ENCODE measurements at places on chromosomes 4 and X.

- no peak for DNase-seq
These were observed 2.7 kb downstream of the AFAP1 start for GRCh38 chr4:7937006-7937405.

DNA sequence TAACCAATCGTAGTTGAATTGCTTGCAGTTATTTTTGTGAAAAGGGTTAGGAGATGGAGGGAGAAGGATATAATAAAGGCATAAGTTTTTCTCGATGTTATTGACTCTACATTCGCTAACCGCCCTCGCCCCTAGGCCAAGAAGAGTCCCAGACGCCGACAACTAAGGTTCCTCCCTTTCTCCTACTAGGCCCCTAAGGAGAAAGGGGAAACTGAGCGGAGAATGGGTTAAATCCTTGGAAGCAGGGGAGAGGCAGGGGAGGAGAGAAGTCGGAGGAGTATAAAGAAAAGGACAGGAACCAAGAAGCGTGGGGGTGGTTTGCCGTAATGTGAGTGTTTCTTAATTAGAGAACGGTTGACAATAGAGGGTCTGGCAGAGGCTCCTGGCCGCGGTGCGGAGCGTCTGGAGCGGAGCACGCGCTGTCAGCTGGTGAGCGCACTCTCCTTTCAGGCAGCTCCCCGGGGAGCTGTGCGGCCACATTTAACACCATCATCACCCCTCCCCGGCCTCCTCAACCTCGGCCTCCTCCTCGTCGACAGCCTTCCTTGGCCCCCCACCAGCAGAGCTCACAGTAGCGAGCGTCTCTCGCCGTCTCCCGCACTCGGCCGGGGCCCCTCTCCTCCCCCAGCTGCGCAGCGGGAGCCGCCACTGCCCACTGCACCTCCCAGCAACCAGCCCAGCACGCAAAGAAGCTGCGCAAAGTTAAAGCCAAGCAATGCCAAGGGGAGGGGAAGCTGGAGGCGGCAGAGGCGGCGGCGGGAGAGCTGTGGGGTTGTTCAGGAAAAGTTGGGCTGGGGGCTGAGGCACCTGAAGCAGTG, 5.9 kb downstream of the ATOH1 start:
- no peak for DNase-seq

DNA sequence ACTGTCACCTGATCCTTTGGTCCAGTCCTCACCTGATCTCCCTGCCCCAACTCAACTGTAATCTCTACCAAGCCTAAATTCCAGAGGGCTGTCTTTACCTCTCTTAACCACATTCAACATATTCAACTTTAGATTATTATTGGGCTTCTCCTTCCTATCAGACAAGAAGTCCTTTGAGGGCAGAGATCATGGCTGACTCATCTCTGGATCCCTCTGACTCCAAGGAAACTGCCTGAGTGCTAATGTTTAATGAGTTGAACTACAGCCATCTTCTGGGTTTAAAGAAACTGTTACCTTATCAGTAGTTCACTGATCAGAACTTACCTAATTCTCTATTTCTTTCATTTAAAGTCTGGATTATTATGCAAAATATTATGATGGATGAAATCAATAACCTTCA, 135.7 kb downstream of the GPC3 start:
- no peak for DNase-seq

DNA sequence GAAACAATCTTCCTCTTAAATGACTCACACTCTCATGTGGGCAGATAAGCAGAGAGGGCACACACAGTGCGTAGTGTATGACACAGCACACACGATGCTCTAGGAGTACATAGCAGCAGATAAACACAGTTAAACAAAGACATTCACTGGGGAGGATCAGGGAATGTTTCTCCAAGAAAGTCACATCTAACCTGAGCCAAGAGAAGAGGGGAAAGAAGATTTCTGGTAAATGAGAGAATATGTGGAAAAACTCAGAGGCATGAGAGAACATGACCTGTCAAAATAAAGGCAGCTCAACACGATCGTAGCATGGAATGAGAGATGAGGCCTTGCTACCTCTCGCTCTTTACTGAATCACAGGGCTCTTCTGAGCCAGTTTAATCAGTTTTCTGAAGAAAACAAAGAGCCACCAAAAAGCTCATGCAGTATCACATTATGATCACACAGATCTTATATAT, 251.0 kb downstream of the ANK2 start:
- DNase-seq: no peak

- DNase-seq: no peak
These were observed 4.0 kb downstream of the ADH5 start for GRCh38 chr4:99084595-99084994.

DNA sequence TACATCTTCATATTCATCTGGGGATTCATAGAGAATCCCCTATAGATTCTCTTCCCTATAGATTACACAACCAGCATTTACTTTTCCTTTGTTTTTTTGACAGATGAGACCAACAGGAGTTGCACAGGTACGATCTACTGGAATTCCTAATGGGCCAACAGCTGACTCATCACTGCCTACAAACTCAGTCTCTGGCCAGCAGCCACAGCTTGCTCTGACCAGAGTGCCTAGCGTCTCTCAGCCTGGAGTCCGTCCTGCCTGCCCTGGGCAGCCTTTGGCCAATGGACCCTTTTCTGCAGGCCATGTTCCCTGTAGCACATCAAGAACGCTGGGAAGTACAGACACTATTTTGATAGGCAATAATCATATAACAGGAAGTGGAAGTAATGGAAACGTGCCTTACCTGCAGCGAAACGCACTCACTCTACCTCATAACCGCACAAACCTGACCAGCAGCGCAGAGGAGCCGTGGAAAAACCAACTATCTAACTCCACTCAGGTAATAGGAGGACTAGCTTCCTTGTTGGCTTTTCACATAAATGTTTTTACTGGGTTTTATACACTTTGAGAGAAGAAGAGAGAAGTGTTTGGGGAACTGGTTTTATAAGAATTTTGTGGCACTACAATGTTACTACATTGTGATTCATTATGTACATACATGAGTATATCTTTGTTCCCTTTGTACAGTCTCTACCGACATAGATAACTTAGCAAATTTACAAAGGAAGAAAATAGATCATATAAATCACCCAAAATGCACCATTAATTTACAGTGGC, 137.2 kb downstream of the DIPK2B start:
- DNase-seq: no peak

- DNase-seq: no peak
These were observed 137.1 kb downstream of the RELL1 start for GRCh38 chr4:37549041-37549440.

DNA sequence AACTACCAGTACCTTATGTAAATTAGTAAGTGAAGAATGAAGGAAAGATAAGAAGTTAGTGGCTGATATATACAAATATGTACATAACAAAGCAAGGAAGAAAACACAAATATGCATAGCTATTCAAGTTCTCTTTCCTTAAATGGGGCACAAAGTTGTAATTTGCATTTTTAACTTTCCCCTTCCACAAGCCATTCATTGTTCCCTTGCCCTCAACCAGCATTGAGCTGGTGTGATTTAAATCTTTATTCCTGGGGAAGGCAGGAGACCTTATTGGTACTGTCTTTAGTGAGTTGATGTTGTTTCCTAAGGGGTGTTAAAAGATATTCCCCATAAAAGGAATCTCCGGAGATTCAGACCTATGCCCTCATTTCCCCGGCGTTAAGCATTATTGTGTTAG, 735.3 kb downstream of the PCDH18 start:
- DNase-seq: no peak

DNA sequence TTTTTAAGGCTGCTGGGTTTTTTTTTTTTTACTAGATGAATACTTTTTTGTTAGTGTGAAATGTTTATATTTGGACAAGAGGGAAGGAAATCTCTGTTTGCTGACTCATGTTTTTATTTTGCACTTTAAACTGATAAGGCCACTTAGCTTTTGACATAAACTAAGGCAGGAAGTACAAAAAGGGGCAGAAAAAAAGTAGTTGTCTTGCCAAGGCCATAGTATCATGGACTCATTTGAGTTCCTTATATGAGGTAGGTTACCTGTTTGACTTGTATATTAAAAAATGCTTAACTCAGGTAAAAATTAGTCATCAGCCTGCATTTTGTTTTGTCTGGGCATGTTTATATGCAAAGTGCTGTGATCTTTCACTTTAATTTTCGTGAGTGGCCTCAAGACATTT, 26.0 kb downstream of the SMAD1 start:
- DNase-seq: no peak

DNA sequence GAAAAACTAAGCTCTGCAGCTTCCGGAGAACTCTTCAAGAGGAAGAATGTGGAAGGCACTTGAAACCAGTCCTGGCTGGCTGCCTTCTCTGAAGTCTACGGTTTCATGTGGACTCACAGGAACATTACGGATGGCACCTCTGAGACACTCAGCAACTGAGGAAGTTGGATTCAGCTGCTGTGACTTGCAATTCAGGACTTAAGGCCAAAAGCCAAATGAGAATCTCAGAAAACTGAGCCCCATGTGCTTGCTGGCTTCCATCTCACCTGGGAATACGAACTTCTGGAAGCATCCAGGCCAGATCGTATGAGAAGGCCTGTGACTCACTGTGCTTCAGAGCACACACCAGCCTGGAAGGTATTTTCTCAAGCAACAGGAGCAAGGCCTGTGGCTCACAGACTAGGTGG, 107.8 kb upstream of the GPC4 start:
- DNase-seq: no peak

DNA sequence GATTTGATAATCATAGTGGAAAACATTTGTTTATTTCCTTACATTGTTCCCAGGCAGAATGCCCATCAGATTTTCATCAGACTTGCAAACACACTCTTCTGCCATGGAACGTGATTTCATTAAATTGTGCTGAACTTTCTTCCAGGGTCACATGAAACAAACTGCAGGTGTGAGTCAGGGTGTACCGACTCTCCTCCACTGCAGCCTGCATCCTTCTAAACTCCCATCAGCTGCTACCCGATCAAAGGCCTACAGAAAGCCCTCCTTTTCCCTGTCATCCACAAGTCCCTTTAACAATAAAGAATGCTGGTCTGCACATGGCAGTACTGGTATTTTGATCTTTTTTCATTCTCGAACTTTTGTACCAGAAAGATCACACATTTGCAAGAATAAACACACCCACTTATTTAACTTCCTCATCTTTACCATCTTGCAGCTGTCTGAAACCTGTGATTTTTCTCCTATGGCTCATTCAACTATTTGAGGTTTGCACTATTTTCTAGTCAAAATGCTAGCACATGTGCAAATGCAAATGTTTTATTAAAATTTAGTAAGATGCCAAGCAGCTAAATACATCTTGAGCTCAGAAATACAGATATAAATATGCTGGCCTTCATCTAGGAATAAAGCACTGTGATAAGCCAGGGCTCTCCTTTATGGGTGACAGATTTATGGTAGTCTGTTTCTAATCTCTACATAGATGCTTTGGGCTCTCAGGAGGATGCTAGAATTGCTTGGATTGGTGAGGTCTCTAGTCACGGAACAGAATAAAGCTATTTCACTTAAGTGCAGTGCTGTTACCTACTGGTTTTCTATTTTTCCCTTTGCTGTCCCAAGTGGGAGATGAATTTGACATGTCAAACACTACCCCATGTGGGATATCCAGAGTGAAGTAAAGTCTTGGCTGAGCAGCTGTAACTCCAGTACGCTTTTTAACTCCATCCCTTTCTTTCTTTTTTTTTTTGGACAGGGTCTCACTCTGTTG, 25.8 kb upstream of the ARHGAP24 start:
- no peak for DNase-seq

DNA sequence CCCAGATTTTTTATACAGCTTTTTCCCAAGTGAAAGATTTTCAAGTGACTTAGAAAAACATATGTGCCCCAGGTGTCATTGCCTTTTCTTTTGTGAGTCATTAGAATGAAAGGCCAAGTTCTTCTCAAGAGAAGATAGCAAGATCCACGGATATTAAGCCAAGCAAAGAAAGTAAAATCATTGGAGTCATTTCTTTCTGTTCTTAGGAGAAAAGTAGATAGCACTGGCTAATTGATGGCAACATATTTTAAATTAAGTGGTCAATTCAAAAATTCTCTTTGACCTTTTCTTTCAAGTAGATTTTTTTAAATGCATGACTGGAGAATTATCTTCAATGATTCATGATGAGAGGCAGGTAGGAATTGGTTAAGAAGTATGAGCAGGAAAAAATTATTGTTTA, 94.4 kb downstream of the HHIP start:
- DNase-seq: no peak

- no peak for DNase-seq
These were observed 6.6 kb upstream of the CXXC4 start for GRCh38 chr4:104501290-104501689.

- no peak for DNase-seq
These were observed 40.3 kb downstream of the FANCB start for GRCh38 chrX:14832586-14832985.

DNA sequence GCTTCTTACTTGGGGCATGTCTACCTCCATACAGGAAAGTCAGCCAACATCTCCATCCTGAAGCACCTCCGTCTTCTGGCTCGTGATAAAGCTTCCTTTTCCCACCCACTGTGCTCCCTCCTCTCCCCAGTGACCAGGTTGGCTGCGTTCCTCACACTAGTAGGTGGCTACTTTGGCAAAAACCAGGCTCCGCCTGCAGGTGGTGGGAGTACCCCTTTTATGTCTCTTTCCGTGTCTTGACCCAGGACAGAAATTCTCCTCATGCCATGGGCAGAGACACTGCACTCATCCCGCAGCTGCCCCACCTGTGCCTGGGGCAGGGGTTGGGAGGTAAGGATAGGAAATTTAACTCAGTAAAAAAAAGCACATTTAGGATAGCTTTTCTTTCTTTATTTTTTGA, 50.9 kb downstream of the ENPP6 start:
- DNase-seq: no peak

DNA sequence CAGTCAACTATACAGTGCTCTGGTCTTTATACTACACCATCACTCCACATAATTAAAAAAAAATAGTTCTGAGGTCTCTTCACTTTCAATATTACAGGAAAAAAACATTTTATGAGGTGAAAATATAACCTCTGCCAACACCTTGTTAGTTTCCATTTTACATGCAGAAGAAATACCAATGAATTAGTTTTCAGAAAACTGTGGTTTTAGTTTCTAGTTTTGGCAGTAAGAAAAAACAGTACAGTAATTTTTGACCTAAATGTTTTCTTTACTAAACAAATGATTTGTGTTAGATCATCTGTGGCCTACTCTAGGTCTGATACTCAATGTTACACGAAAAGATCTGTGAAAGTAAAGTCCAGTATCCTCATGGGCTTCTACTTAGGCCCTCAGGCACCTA, 10.0 kb downstream of the SULT1E1 start:
- DNase-seq: no peak

GRCh38 chrX:73076838-73077237, 2.5 kb downstream of the PABPC1L2A start:
- DNase-seq: no peak

DNA sequence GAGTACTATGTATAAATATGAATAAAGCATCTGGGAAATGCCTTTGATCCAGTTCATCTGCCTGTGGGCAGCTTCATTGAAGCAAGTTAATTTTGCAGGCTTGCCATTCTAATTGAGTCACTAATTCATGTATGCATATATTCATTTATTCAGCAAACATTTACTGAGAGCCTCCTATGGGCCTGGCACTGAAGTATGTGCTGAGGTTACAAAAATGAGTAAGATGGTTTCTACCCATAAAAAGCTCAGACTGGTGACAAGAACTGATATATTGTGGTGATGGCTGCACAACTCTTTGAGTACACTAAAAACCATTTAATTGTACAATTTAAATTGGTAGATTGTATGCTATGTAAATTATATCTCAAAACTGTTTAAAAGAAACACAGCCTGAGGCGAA, 1.1 kb upstream of the MRPL1 start:
- DNase-seq: no peak
